ENCODE measurements at places on chromosomes 1 and 21.

DNA sequence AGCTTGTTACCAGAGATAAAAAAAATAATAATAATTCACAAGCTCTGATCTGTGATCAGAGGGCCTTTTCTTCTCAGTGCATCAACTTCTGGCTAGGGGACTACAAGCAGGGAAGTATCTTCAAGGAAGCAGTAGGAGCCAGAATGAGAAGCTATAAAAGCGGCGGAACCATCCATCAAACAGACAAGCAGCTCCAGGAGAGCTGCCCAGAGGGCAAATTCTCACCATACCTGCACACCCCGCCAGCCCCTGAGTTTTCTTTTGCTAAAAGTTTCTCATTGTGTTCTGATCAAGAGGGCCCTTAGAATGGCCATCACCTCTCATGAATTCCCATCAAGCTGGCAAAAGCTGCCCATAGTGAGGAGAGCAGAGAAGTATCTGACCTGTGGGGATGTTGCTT lies 99.4 kb downstream of the SMYD2 start:
- DNase-seq, result no peak

- no peak for DNase-seq
Measured at GRCh38 chr1:204409123-204409522, 2.5 kb downstream of the PPP1R15B start.

DNA sequence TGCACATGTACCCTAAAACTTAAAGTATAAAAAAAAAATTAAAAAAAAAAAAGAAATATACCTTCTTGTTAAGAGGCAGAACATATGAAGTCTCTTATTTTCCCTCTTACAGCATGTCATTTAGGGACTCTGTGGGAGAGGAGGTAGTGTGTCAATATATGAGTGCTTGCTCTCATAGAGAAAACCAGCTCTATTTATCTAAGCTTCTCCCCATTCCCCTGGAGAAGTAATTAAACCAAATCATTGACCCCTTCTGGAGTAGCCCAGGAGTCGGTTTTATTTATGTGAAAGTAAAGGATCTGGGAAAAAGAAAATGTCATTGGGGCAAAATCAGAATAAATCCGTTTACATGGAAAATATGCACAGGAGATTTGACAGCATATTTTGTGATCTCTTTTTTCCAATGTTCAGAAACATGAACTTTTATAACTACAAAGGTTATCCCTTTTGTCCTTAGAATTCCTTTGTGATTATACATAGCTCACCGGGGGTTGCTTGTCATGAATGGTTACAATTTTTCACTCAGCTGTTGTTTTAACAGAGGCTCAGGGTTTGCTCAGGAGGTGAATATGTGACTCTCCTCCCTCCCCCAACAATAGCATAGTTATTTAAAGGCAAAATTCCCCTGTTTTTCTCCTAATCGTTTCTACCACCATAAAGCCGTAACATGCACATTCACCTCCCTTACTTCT lies 114.5 kb upstream of the C1orf21 start:
- no peak for DNase-seq

DNA sequence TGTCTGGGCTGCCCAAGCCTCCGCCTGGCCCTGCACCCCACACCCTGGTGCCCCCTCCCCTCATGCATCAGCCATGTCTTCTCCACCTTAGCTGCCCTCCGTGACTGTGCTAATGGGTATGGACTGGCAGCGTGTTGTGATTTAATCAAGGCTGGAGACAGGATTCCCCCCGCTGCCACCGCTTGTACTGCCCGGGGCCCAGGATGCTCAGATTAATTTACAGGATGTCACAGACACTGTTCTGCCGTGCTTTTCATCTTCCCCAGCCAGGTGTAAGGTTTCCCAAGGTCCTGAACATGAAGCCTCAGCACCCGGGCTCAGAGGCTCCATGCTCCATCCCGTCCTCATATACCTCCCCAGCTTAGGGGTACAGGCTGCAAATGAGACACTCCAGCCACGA lies 66.3 kb downstream of the TAS1R2 start:
- DNase-seq, result no peak

GRCh38 chr1:81021134-81021533 lies 779.6 kb upstream of the ADGRL2 start:
- no peak for DNase-seq

GRCh38 chr1:32263744-32264143 lies 12.7 kb downstream of the LCK start:
- DNase-seq, result no peak

DNA sequence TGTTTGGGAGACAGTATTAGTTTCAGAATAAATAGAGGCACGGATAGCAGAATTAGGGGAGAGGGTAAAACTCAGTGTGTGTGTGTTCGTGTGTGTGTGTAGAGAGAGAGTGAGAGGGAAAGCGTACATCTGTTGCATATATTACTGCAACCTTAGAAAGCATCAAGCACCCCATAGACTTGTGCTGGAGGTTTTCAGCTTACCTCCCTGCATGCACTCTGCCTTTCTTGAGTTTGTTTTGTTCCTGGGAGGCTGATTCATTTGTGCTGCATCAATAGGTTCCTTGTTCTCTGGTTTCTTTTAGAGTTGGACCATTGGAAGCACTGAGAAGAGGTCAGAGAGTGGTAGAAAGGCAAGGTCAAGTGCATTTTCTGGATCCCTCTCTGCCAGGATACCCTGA lies 104.4 kb upstream of the KCNK1 start:
- DNase-seq, result no peak

- DNase-seq, result peak; percentile 60
Measured at GRCh38 chr1:155070721-155071569, 7.4 kb downstream of the EFNA4 start.

DNA sequence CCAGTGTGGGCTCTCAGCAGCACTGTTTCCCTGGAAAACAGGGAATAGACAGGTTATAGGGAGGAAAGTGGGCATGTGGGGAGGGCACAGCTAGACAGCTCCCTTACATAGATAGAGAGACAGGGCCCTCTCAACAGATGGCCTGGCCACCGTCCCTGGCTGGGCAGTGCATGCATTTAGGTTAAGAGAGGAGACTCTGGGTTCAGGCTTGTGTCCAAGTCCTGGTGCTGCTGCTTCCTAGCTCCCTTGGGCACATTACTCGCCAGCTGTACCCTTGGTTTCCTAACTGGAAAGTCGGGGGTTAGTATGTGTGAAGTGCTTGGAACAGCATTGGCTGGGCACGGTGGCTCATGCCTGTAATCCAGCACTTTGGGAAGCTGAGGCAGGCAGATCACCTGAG lies 9.1 kb downstream of the PLOD1 start:
- no peak for DNase-seq

- no peak for DNase-seq
Measured at GRCh38 chr1:78340006-78340405, 150.8 kb upstream of the PTGFR start.

- no peak for DNase-seq
Measured at GRCh38 chr1:15090373-15090772, 63.2 kb upstream of the TMEM51 start.

DNA sequence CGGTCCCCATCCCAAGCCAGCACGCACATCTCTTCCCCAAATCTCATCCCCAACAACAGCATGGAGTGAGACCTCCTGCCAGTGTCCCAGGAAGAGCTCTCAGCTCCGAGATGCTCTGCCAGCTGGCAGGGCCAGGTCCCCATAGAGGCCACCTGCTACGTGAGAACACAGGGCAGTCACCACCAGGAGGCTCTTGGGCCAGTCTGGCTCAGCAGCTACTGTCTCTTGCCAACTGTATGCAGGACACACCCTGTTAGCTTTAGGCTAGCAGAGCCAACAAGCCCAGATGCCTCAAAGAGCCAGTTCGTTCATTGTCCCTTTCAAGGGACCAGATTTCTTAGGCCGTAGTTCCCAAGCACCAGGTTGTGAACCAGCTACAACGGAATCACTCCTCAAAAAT lies 36.9 kb downstream of the FBXO2 start:
- DNase-seq, result no peak

GRCh38 chr1:169548282-169548681 lies 38.0 kb downstream of the F5 start:
- no peak for DNase-seq

GRCh38 chr1:5827516-5827915 lies 164.7 kb downstream of the NPHP4 start:
- DNase-seq, result no peak

DNA sequence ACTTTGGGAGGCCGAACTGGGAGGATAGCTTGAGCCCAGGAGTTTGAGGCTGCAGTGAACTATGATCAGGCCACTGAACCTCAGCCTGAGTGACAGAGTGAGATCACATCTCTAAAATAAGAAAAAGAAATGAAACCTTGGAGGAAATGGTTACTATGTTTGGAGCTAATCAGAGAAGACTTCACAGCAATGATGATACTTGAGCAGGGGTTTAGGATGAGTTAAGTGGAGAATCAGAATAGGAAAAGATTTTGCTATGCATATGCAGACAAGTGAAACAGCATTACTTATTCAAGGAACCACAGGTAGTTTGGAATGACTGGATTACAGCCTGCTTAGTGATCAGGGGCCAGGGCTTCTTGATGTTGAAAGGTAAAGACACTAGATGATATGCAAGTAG lies 1.3 kb upstream of the CD5L start:
- no peak for DNase-seq

- no peak for DNase-seq
Measured at GRCh38 chr1:218585511-218586184, 240.5 kb downstream of the TGFB2 start.

- DNase-seq, result no peak
Measured at GRCh38 chr1:68049941-68050878, at the start of gene DIRAS3. Gene DIRAS3, minus strand, starts transcription at chr1:68050627. Its CDS starts 3,330 bp downstream, at chr1:68047297.

DNA sequence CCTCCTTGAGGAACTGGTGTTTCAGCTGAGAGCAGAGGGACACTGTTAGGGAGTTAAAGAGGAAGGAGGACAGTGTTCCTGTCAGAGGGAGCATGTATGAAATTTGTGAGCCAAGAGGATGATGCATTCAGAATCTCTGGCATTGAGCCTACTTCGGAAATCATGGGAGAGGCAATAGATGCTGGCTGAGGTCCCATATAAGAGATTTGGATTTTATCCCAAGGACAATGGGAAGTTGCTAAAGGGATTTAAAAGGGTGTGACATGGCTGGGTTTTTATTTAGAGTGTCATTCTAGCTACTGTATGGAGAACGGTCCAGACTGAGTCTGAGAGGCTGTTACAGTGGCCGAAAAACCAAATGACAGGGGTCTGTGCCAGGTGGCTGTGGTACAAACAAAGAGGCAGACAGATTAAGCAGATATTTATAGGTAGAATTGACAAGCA lies 403.2 kb upstream of the B3GALT2 start:
- DNase-seq, result no peak

GRCh38 chr1:151196292-151196800 lies 2.0 kb upstream of the PIP5K1A start:
- DNase-seq, result peak; percentile 19

GRCh38 chr1:15446212-15446611 lies 8.0 kb downstream of the CTRC start:
- DNase-seq, result no peak

DNA sequence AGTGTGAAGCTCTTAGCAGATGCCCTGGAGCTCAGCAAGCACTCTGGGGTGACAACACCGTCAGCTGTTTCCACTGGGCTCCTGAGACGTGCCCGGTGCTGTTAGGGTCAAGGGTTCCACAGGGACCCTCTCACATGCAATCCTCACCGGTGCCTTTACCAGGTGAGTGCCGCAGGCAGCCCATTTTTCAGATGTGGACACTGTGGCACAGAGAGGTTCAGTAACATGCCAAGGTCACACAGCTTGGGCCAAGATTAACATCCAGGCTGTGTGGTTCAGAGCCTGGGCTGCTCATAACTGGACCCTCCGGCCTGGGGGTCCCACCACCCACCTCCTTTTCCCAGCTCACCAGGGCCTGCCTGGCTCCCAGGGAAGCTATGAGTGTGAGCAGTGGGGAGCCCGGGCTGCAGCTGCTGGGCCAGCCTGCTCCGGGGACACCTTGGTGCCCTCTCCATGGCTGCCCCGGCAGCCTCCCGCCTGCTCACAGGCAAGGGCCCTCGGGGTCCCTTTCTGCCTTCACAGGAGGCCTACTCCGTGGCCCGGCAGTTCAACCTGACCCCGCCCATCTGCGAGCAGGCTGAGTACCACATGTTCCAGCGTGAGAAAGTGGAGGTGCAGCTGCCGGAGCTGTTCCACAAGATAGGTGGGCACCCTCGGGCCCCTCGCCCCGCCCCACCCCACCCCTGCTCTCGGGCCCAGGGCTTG lies 49.3 kb downstream of the KCNAB2 start:
- DNase-seq, result no peak

DNA sequence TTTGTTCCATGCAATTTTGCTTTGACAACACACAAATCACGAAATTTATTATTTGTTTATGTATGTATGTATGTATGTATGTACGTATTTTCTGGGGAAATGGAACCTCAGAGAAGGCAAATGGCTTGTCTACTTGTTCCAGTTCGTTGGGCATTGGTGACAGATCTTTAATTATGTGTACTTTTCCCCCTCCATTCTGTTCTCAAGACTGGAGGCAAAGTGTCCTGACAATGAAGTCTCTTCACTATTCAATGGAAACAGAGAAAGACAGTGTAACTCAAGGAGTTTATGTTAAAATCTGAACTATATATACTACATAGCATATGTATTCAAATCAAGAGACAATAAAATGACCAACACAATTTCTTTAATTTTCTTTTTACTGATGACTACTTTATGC lies 245.7 kb upstream of the PTBP2 start:
- DNase-seq, result no peak

GRCh38 chr1:203702130-203702577 lies 62.8 kb upstream of the LAX1 start:
- peak; percentile 18 for DNase-seq

- DNase-seq, result no peak
Measured at GRCh38 chr1:218463194-218464156, 118.3 kb downstream of the TGFB2 start.

- DNase-seq, result no peak
Measured at GRCh38 chr1:179038528-179039281, 13.0 kb downstream of the FAM20B start.

DNA sequence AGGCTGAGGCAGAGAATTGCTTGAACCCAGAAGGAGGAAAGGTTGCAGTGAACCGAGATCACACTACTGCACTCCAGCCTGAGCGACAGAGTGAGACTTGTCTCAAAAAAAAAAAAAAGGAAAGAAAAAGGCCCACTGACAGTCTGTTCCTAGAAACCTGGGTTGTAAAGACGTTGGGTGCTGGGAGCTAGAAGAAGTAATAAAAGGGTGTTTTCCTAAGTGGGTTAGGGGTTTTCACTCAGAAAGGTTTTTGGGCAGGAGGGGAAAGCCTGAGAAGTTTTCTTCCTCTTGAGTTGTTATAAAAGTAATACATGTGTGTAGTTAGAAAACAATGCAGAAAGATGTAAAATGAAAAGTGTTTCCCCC lies 25.4 kb downstream of the CELA3A start:
- DNase-seq, result no peak

GRCh38 chr1:81832573-81832972 lies 31.8 kb downstream of the ADGRL2 start:
- DNase-seq, result no peak

GRCh38 chr1:232570007-232570406 lies 59.9 kb downstream of the SIPA1L2 start:
- no peak for DNase-seq
